ENCODE measurements at places on chromosomes 12 and 14.

- DNase-seq = peak; percentile 80
Observed at GRCh38 chr12:6532051-6532926, 2.0 kb upstream of the GAPDH start.

DNA sequence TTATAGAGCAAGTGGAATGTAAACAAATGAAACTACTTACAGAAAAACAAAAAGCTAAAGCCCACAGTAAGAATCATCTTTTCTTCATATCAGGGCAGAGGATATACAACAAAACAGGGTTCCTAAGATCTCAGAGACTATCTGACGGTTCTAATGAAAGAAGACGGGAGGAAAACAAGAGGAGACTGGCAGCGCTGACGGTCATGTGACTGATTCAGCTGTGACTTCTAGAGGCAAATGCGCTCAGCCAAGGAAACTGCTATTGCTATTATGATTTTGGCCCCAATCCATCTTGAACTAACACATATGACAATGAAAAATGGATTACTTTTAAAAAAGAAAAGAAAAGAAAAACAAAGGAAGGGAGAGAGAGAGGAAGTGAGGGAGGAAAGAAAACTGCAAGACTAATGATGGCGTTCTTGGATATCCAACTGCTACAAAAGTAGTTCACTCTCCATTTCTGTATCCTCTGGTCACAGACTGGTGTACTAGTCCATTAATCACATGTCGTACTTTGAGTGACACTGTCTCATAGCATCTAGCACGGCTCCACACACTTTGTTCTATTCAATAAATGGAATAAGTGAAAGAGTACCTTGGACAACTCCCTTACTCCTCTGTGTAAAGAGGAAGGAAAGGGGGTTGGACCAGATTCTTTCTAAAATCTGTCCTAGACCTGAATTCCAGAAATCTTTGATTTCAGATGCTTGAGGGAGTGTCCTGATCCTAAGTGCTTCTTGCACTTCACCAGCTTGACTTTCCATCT is 119.3 kb downstream of the DAD1 start:
- no peak for DNase-seq

DNA sequence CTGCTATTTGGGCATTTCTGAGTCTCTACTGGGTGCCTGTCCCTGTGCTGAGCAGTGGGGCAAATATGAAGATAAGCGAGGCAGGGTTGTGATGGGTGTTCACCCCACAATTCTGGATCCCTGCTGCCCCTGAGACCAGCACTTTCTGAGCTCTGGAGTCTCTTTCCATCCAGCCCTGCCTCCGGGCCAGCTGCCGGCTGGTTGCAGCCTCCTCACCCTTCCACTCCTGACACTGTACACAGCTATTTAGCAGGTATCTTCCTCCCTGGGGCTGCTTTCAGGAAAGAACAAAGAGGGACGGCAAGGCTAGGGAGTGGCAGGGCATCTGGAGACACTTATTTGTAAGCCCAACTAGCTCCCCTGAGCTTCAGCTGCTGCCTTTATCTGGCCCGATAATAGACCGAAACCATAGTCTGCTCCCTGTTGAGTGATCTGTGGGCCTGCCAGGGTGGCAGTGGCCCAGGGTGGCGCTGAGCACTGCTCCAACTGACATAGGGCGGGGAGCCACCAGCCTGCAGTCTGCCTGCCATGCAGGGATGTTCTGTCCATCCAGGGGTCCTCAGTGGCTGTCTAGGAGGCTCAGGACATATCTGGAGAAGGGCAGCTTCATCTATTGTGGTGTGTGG is 7.6 kb upstream of the KRT80 start:
- DNase-seq = no peak

- no peak for DNase-seq
Observed at GRCh38 chr12:47945341-47945728, 18.1 kb upstream of the TMEM106C start.

- no peak for DNase-seq
Observed at GRCh38 chr14:69863083-69863482, 16.1 kb upstream of the SMOC1 start.

DNA sequence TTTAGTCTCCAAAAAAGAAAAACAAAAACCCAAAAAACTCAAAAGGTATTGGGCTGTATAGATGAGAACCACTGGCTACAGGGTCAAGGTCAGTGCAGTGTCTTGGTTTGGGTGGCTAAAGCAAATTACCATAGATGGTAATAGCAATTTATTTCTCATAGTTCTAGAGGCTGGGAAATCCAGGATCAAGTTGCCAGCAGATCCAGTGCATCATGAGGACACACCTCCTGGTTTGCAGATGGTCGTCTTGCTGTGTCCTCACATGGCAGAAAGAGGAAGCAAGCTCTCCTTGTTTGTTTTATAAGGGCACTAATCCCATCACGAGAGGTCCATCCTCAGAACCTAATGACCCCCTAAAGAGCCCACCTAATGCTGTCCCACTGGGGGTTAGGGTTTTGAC is 11.2 kb downstream of the COX14 start:
- no peak for DNase-seq

DNA sequence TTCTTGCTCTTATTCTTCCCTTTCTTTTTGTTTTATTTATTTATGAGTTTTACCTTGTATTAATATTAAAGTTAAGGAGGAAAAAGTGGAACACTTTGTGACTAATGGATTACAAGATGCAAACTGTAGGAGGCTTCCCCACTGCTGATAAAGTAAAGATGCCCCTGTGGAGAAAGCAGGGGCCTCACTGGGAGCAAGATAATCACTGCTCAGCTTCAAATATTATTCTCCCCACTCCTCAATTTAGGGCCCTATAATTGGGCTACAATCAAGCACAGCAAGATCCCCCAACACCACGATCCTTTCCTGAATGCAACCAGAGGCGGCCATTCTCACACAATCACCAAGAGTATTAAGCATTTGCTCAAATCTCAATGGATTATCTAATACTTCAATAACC is 149.2 kb downstream of the SLC2A13 start:
- no peak for DNase-seq

- DNase-seq = no peak
Observed at GRCh38 chr14:95683793-95684192, 2.4 kb upstream of the TCL1B start.

DNA sequence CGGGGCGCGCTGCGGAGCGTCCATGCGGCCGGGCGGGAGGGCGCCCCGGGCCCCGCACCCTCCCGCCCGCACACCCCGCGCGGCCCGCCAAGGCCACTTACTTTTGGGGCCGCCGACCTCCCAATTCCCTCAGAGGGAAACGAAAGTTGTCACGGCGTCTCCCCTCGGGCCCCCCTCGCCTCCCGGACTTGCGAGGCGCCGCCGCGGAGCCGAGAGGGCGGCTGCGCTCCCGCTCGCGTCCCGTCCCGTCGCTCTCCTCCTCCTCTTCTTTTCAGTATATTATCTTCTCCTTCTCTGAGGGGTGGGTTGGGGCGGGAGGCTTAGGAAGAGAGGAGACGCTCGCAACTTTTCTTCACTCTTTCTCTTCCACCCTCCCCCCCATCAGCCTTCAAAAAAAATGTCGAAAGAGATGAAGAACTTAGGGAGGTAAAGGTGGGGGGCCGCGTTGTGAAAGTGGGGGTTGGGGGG is 613 bp downstream of the DUSP16 start:
- peak; percentile 30 for DNase-seq

- no peak for DNase-seq
Observed at GRCh38 chr12:31018106-31018789, 55.4 kb upstream of the DDX11 start.

DNA sequence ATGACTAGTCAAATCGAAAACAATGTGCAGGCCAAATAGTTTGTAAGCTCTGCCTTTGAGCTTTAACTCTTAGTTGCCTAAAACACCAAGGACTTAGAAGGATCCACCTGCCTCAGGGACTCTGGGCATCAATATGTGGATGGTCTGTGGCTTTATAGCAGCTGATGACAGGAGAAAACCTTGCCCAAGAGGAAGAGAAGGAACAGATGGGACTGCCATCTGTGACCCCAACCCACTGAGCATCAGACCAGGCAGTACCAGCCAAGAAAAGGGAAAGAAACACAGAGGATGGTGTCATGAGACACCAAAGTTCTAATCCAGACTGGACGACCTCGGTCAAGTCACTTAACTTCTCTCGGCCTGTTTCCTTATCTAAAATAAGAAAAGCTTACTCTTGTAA is 12.7 kb downstream of the TGFB3 start:
- DNase-seq = no peak

DNA sequence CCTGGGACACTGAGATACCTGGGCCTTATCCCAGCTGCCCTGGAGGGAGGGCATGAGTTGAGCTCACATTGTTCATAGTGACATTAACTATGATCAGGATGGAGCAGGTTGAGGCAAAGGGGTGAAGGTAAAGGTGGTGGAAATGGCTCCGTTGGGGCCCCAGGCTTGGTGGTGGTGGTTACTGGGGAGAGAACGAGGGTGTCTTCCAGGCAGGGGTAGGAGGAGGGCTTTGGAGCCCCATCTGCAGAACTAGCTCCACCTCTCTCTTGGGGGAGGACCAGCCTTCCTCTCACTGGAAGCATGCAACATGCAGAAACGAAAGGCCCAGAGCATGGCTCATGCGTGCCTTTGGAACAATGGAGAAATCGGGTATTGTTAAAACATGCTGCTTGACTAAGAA is 217.0 kb downstream of the SLC41A2 start:
- DNase-seq = no peak

DNA sequence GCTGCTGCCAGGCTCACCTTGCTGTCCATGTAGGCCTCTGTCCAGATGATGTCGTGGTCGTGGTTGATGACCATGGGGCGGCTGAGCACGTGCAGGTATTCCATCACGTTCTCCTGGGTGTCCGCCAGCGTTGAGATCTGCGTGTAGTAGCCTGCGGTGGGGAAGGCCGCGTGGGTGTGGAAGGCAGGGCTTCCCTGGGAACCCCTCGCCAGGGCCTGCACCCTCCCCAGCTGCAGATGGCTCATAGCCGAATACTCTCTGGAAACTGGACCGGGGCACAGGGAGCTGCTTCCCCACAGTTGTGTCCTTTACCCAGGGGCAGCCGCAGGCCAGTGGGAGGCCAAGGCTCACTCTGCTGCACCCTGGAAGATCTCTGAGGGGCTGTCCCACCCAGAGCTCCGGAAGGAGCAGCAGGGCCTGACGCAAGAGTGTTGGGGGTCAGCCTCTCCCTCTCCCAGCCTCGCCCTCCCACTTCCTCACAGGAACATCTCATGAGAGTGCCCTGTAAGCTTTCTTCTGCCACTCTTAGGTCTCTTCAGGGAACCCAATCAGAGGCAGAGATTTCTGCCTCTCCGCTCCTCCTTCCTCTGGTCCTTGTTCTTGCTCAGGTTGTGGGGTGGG is 35.5 kb downstream of the CACNA2D4 start:
- no peak for DNase-seq

GRCh38 chr14:49220492-49220891 is 365.7 kb downstream of the RPS29 start:
- no peak for DNase-seq

DNA sequence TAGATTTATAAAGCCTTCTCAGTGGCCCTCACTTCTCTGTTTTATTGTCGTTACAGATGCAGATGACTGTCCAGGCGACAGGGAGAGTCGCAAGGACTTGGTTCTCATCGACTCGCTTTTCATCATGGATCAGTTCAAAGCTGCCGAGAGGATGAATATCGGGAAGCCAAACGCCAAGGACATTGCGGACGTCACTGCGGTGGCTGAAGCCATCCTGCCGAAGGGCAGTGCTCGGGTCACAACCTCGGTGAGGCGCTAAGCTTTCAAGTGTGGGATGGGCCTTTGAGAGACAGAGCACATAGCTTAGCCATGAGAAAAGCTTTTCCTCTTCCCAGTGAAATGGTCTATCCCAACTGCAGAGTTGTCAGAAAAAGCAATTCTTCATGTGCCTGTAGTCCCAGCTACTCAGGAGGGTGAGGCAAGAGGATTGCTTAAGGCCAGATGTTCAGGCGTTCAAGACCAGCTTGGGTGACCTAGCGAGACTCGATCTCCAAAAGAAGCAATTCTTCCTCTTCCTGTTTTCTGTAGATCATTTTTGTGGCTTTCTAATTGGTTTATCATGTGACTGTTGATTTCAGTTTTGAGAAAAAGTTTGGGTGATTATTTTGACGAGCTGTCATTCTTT is 56.4 kb downstream of the EP400 start:
- no peak for DNase-seq

- DNase-seq = no peak
Observed at GRCh38 chr14:105878125-105878524, 351.7 kb downstream of the TMEM121 start.

DNA sequence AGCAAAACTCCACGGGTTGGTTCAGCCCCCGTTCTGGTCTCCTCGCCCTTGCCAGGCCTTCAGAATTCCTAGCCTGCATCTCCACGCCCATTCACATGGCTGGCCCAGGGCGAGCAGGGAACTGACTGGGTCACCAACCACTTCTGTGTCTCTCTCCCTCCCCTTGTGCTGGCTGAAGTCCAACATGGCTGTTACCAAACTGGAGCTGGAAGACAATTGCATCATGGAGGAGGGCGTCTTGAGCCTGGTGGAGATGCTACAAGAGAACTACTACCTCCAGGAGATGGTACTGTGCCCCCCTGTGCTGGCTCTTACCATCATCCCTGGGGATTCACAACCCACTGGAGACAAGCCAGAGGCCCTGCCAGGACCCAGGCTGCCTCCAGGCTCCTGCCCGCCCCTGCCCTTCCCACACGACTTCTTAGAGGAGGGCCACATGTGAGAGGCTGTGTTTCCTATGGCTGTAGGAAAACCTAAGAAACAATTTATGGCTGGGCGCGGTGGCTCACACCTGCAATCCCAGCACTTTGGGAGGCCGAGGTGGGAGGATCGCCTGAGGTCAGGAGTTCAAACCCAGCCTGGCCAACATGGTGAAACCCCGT is 9.9 kb downstream of the LRRC74A start:
- DNase-seq = no peak

GRCh38 chr12:42361909-42362646 is 36.1 kb downstream of the PPHLN1 start:
- DNase-seq = no peak

DNA sequence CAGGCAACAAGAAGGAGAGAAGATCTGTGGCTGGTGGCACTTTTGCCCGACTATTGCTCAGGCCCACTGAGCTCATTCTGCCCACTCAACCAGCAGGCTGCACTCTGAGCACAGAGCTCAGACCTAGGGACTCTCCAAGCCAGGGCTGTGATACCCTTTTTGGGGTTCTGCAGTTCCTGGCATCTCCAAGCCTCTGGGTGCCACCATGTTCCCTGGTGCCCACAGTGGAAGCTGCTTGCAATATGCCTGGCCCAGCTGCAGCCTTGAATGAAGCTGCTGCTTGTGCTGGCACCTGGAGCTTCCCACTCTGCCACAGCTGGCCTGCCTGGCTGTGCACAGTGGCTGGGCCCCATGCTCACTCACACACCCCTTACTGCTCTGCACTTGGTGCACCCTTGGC is 236.1 kb downstream of the ADGRD1 start:
- DNase-seq = no peak

- no peak for DNase-seq
Observed at GRCh38 chr12:77218278-77218677, 152.9 kb upstream of the E2F7 start.

GRCh38 chr14:64880221-64881121 is 764 bp upstream of the SPTB start:
- peak; percentile 28 for DNase-seq

- DNase-seq = no peak
Observed at GRCh38 chr14:20644520-20644919, 3.0 kb upstream of the OR6S1 start.
